ENCODE measurements at places on chromosomes 1 and 21.

DNA sequence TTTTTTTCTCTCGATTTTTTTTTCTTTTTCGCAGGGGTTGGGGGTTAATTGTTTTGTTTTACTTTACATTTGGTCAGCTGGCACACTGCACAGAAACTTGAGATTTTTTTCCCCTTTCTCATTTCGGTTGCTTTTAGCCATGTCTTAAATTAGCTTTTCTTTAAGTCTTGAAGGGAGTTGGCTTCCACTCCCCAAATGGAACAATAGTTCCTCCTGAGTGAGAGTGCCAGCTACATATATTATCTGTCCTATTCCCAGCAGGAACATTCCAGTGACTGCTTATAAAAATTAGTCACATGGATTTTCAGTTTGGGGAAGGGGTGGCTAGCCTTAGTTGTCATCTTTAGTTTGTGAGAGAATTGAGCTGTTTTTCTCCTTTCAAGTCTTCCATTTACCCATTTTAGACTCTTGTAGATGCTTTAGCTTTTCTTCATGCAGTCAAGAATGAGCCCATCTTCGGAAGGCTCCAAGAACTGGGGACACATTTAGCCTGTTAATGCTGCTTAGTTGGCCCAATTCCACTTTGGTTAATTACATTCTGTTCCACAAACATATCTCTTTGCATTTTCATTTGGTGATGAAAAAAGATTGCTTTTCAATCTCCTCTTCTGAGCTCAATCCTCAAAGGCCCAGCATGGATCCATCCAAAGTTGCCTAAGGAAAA, 510.1 kb upstream of the CXADR start:
- no peak for DNase-seq

GRCh38 chr1:154478639-154479038, 23.4 kb upstream of the TDRD10 start:
- peak; percentile 90 for DNase-seq

GRCh38 chr1:25033828-25034705, 104.0 kb upstream of the RUNX3 start:
- DNase-seq = peak; percentile 96

- no peak for DNase-seq
These were observed 18.4 kb upstream of the LAMC2 start for GRCh38 chr1:183167676-183168075.

DNA sequence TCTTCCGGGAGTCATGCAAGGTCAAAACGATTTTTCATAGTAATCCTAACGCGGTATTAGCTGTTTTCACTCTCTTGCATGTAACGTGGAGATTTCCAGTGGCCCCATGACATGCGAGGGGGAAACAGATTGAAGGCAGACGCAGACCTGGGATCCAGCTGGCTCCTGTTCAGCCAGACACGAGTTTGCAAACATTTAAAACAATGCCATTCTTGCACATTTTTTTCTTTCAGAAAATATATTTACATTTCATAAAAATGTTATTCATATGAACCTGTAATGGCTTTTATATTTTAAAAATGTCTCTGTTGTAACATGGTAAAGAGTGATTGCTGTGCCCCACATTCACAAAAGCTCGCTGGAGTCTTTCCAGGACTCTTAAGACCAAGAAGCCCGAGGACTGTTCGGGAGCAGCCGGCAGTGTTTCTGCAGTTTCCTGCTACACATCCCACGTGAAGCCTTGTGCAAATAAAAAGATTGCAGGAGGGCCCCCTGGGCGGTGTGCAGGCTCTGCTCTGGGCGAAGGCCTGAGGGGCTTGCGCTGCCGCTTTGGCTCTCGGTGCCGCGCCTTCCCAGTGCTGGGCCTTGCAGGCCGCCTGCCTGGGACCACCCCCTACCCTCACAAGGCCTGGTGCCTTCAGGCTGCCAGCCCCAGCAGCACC, 184.9 kb downstream of the DYRK1A start:
- DNase-seq = no peak

DNA sequence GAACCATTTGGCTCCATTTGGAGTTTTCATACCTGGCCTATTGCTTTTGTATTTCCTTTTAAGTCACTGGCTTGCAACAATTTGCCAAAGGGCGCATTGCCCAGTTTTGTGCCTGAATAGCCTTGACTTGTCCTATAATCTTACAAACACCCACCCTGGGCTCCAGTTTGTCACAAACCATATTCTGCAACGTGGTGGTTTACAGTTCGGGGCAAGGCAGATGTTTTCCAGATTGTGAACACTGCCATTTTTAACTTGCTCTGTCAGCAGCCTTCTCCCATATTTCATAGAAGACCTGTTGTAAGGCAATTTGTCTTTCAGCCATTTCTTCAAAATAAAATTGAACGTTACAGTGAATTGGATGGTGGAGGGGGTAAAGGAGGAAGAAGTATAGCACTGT, 53.2 kb upstream of the UBE2U start:
- no peak for DNase-seq

- no peak for DNase-seq
These were observed 47.3 kb downstream of the UBIAD1 start for GRCh38 chr1:11320153-11320936.

GRCh38 chr1:75159154-75159553, 25.0 kb downstream of the LHX8 start:
- DNase-seq = no peak

DNA sequence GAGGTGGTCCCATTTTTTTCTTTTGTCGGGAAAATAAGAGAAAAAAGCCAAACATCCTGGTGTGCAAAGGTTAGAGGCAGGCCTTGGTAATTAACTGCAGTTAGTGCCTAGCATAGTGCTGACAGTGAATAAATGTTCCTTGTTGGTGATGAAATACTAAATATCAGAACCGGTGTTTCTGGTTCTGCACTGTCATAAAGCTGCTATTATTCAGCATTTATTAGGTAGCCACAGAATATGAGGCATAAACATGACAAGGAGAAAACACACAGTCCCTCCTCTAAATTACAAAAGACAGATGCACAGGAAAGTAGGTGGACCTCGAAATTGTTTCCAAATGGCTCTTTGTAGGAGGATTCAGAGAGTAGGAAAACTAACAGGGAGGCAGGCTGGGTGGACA, 122.0 kb upstream of the ADGRL2 start:
- DNase-seq = no peak

DNA sequence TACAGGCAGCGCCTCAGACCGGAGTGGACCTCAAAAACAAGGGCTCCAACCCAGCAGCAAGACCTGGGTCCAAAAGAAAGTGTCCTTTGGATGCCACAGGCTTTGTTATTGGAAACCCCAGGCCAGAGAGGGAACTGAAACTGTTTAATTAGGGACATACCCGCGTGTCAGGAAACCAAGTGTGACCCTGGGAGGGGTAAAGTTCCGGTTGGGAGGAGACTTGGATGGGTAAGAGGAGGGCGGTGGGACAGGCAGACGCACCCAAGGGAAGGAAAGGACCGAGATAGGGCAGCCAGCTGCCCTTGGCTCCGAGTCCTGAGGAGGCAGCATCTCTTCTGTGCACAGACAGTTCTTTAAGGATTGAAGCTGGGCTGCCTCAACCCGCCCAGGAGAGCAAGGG, 71.4 kb downstream of the CDC7 start:
- no peak for DNase-seq

DNA sequence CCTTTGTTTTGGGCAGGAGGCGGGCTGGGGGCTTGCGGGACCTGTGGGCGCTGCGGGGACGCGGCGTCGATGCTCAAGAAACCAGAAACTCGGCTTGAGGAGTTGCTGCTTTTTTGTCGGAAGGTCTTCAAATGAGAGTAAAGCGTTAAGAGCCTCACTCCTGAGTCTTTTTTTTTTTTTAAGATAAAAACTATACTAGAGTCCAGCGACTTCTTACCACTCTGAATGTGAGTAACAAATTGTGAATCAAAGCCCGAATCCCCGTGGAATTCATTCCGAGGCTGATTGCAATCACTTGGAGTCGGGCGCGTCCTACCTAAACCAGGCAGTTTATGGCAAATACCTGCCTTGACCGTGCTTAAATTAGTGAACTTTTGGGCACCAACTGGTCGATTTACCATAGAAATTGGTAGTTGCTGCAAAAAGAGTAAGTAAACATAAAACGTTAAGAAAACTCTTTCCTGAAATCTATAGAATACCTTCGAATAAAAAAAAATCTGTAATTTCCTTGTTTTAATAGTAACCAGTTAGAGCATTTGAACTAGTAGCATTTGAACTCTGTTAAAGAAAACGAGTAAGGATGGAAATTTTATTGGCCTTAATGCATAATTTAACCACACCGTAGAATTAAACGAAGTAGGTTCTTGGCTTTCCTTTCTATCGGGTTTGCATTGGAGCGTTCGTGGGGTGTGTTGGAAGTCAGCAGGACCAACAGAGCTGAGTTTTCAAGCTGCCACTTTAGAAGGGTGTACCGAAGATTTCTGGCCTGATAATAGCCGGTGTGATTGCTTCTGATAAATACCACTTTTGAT, 769 bp downstream of the GPSM2 start:
- DNase-seq = peak; percentile 37

DNA sequence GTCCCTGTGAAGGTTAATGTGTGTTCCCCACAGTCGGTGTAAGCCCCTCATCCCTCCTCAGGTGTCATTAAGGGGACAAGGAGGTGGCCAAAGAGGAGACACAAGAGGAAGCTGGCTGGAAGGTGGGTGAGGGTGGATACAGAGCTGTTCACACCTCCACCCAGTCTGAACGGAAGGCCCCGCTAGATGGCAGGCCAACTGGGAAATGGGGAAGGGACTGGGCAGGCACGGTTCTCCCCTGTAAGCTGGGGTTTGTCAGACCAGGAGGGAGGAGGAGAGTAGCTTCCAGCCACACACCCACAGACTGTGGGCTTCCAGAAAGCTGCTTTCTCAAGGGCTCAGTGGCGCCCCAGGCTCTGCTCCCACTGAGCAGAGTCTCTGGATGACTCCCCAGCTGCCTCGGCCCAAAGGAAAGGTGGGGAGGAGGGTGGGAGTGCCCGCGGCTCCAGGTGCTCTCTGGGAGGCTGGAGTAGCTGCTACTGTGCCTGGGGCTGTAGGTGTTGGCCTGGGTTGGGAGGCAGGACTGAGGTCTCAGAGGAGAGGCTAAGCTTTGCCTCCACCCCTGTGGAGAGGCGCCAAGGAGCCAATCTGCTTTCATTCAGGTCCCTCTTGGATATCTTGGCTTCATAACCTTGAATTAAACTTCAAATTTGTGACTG, 41.2 kb downstream of the PCP4 start:
- DNase-seq = no peak

- no peak for DNase-seq
These were observed 716.9 kb downstream of the ADGRL2 start for GRCh38 chr1:82517586-82517985.

GRCh38 chr1:4796161-4797015, 142.0 kb downstream of the AJAP1 start:
- no peak for DNase-seq

DNA sequence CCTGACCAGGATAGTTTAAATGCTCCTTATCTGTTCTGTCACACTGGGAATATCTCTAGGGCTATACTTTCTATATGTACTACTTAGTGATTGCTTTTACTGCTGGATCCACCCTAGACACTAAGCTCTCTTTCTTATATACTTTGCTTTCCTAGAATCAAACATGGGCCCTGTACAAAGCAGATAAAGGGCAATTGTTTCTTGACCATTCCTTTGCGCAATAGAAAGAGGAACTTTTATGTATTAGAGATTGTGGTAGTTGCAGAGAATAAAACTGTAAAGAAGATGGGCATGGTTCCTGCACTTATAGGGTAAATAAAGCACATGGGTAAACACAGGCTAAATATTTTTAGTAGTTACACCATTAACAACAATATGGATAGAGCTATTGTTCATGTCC, 58.8 kb downstream of the ATP6V1G3 start:
- no peak for DNase-seq

DNA sequence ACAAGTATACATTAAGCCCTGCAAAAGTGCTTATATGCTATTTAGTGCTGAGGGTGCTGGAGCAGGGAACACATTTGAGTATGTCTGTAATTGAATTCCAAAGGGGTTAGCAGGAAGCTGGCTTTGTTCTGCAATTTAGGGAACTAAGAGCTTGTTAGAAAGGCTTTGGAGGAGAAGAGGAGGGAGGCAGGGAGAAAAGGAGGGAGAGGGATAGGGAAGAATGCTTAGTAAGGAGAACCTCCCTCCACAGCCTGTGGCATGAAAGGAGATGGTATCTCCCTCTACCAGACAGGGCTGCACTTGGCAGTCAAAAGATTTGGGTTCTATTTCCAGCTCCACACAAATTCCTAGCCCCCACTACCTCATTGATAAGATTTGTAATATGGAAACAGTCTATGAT, 217.8 kb downstream of the DAB1 start:
- DNase-seq = no peak

DNA sequence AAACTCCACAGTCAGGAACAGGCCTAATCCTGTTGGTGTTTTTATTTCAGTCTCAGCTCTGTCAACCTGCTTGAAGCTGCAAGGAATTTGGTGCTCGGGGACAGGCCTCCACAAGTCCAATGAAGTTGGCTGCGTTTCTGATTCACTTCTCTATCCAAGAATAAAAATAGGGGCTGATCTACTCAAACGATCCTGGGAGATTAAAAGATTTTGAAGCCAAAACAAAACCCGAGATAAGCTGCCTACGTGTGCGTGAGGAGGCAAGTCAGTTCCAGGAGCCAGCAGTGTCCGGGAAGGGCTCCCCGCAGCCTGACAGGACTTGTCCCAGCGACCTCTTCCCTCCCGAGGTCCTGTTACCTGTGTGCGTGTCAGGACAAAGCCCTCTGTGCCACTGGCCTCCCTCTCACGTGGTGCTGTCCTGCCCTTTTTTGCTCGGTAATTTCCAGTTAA, 98.0 kb downstream of the ETS2 start:
- DNase-seq = no peak

DNA sequence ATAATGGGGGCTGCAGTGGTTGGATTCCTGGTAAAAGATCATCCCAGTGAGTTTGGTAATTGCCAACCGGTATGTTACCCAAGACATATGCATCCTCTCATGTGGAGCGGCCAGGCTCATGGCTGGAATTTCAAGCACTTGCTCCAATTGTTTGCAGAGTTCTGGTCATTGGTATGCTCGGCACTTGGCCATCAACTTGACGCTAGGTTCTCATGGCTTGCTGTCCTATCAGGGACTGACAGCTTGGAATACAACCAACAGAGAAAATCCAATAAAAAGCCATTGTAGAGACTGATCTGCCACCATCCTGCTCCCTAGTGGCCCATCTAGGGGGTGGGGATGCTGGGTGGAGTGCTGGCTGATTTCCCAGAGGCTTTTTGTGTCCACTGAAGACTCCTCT, 120.9 kb downstream of the EDEM3 start:
- DNase-seq = no peak
